Gastroesophageal sphincter (tissue), 4 donors: ENCODE measurements at places on chromosomes 1 and 21.

- no peak for ATAC-seq
Measured at GRCh38 chr1:3659093-3659492, 6.8 kb downstream of the TP73 start.

DNA sequence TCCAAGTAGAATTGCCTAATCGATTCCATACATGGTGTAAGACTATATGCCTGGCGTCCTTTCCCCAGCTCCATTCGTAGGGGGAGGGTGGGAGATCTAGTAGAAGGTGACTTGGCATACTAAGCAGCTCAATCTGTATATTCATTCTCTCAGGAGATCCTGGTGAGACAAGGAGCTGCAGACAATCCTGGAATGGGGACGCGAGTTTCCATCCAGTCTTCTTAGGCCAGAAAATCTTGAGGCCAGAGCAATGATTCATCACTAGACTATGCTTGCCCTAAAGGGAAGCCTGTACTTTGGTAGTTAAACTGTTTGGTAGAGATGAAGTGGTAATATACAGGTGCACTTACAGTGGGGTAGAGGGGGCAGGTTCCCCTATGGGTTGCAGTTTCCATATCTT, 468.7 kb downstream of the ADGRL2 start:
- ATAC-seq, result no peak

GRCh38 chr1:51009381-51009780, 39.3 kb downstream of the CDKN2C start:
- no peak for ATAC-seq

GRCh38 chr21:14979264-14979663, 85.5 kb downstream of the NRIP1 start:
- ATAC-seq, result no peak

- ATAC-seq, result no peak
Measured at GRCh38 chr1:210587566-210587965, 258.9 kb downstream of the HHAT start.

DNA sequence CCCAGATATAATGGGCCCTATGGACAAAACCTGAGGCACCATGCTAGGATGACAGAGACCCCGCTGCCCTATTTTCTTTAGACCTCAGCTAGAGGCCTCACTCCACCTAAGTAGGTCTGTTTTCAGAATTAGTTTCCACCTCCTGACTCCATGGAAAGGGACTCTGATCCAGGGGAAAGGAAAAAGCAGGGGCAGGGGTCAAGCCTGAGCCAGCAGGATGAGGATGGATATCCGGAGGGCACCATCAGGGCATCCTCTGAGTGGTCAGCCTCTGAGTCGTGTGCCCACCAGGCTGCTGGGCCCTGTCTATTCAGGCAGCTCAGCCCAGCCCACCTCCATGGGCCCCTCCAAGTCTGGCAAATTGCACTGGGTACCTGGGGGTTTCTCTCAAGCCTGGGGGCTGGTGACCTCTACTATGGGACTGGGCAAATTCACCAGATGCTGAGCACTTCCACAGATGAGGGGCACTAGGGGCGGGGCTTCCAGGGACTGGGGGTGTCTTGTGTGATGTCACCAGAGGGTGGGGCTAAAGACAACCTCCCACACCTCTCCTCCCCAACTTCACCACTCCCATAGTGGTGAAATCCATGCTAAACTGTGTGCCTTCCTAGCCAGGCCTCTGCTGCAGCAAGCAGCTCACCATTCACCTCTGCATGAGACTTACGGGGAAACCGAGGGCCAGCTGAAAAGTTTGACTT, 5.5 kb downstream of the PAQR7 start:
- ATAC-seq, result no peak

GRCh38 chr1:20095564-20096434, 23.5 kb downstream of the PLA2G2D start:
- ATAC-seq, result peak; percentile 6

DNA sequence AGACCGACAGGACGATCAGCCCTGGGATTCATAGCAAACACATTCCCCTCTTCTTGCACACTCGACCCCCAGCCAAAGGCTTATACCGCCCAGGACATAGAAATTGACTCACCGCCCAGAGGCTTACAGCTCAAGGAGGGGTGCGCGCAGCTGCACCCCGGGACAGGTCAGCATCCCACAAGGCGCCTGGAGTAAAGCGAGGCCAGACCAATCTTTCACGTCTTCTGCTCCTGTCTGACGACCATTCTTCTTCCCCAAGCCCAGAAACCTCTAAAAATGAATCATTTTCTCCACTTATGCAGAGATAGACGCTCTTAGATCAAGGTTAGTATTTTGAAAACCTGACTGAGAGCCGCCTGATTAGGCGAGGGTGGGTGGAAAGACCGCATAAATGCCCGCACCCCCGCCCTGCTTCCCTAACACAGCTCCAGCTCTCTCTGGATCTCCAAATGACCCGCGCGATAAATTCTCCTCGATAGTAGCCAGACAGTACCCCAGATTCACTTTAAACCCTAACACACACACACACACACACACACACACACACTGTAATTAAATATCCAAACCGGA, 1.9 kb upstream of the LHX8 start:
- ATAC-seq, result no peak

- ATAC-seq, result no peak
Measured at GRCh38 chr21:45150638-45151131, 76.3 kb downstream of the ADARB1 start.

DNA sequence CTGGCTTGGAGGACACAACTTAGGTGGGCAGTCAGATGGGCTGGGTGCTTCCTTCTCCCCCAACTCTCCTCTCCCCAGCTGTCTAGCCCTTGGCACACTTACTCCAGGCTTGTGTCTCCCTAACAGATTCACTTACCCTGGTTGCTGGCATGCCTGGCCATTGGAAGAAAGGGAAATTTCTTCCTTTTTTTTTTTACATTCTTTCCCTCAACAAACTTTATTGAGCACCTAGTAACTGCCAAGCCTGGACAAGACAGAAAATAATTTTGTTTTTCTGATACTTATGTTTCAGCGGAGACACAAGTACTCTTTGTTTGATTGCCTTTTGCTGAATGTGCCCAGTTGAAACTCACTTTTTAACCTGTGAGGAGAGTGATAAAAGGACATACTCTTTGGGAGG, 144.3 kb upstream of the KCNJ6 start:
- no peak for ATAC-seq

GRCh38 chr1:204507317-204508105, 8.7 kb upstream of the MDM4 start:
- peak; percentile 26 for ATAC-seq

DNA sequence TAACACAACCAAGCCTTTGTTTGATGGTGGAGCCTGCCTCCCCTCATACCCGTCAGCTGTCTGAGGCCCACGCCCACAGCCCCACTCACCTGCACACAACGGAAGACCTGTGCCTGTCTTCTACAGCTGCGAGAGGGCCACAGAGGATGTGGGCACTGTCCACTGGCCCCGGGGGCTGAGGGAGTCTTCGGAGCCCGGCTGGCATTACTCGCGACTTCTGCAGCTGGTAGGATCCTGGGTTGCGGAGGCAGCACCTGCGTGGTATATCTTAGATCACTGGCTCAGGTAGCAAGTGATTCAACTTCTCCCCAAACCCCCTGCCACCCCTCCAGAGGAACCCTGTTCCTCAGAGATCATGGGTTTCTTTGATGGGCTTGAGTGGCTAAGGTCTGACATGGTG, 109.9 kb downstream of the EDEM3 start:
- no peak for ATAC-seq

DNA sequence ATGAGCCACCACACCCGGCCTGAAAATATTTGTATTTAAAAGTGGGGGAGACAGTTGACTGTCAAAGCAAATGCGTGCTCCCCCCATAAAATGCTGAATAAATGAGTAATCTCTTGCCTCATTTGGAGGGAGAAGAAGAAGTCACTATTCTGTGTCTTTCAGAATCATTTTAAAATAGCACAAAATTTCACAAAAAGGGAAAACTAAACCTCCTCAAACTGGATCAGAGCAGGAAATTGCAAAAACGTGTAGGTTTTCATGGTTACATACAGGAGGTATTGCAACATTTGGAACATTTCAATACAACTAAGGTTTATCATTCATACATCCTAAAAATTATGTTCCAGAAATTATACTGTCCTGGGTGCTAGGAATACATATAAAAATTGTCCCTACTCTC, 13.6 kb downstream of the MTF1 start:
- no peak for ATAC-seq

- no peak for ATAC-seq
Measured at GRCh38 chr1:6864166-6864565, 78.9 kb downstream of the CAMTA1 start.

- ATAC-seq, result no peak
Measured at GRCh38 chr1:159067699-159068621, 8.6 kb downstream of the AIM2 start.

DNA sequence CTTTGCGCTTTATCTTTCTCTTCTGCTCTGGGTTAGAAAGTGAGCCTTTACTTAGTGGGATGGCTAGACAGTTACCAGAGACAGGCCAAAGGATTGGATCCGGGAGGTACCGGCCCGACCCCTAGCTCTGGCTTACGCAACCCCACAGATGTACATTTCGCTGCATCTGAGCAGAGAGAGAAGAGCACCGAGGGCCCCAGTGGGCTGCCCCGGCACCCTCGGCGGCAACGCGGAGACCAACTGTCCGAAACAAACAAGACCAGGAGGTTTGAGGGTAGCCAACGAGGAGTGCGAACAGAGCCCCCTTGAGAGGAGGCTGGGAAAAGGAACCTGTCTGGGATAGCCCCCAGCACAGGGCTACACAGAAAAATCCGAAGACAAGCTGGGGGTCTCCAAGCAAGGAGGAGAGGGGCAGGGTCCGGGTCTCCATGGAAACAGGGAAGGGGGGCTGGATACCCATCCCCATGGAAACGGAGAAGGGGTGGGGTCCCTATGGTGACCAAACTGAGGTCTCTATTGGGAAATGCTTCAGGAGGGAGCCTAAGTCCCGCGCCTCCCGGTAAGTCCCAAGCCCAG, 373 bp downstream of the MTF1 start:
- peak; percentile 22 for ATAC-seq

GRCh38 chr1:73516451-73516850, 681.5 kb downstream of the LRRIQ3 start:
- ATAC-seq, result no peak

- ATAC-seq, result no peak
Measured at GRCh38 chr1:204569478-204569877, 53.3 kb downstream of the MDM4 start.

DNA sequence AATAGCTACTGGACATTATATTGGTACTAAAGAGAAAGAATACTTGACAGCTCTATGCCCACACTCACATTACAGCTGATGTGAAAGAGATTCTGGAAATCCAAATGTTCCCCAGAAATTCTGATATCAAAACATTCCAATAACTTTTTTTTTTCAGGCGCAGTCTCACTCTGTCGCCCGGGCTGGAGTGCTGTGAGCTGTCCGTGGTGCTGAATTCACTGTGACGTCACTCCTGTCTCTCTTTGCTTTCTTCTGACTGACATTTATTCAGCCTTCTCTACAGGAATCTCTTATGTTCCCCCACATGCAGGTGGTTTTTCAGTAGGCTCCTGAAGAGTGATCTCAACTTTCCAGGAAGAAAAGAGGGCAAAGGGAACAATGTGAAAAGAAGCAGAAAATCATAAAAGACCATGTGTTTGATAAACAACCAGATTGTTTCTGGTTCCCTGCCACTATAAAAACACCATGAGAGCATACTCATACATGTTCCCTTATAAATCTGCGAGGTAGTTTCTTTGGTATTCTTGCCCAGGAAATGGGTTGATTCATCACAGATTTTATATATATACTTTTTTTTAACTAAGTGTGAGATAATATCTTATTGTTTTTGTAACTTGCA, 6.2 kb downstream of the S100A7A start:
- ATAC-seq, result no peak

GRCh38 chr1:13836631-13837030, 136.6 kb downstream of the PRDM2 start:
- no peak for ATAC-seq

GRCh38 chr21:46151261-46151988, 4.0 kb downstream of the FTCD start:
- no peak for ATAC-seq

- ATAC-seq, result no peak
Measured at GRCh38 chr1:90200646-90201205, 205.8 kb downstream of the ZNF326 start.

DNA sequence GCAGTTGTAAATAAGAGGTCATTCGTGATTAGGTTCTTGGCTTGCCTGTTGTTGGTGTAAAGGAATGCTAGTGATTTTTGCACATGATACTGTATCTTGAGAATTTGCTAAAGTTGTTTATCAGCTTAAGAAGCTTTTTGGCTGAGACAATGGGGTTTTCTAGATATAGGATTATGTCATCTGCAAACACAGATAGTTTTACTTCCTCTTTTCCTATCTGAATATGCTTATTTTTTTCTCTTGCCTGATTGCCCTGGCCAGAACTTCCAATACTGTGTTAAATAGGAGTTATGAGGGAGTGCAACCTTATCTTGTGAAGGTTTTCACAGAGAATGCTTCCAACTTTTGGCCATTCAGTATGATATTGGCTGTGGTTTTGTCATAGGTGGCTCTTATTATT, 576.1 kb upstream of the RGS18 start:
- no peak for ATAC-seq

- ATAC-seq, result no peak
Measured at GRCh38 chr1:74729741-74730478, 2.9 kb downstream of the CRYZ start.

- no peak for ATAC-seq
Measured at GRCh38 chr1:30413606-30414005, 309.8 kb downstream of the MATN1 start.

DNA sequence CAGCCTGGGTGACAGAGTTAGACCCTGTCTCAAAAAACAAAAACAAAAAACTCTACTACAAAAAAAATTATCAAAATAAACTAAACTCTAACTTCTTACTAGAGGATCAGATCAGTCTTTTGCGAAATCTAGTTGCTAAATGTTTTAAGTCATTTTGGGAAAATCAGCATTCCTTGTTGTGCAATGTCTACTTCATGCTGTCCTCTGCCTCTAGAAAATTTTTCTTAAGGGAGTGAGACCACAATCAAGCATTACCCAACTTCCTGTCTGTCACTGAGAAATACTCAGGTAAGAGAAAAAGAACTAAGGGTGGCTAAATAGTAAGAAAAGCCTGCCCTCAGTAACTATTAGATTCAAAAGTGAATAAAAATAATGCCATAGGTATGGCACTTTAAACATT, 67.2 kb upstream of the FOXD3 start:
- ATAC-seq, result no peak

DNA sequence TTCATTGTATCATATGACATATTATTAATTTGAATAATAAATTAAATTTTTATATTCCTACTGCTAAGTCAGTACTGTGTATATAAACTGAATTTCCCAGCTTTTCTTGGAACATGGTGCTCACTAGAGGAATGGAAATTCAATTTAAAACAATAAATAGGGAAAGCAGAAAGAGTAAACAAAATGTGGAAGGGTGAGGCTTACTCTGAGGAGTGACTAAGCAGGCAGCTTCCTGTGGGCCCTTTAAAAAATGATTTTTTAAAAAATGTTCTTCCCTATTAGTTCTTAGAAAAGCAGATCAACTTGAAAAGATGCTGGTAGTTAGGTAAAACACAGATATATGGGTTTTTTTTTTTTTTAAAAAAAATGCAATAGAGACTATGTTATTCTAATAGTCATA, 49.5 kb upstream of the S1PR1 start:
- ATAC-seq, result no peak

- no peak for ATAC-seq
Measured at GRCh38 chr1:198878566-198878965, 239.7 kb downstream of the PTPRC start.

- ATAC-seq, result peak; percentile 52
Measured at GRCh38 chr1:154405747-154406571, 816 bp downstream of the IL6R start.
